CD4-positive, alpha-beta T cell treated with Interleukin-6 at 100 ng/mL for 8 hours (primary cell): ENCODE measurements at places on chromosomes 16 and 17.

GRCh38 chr17:21454441-21454840, 78.3 kb downstream of the KCNJ12 start:
- DNase-seq: no peak

- DNase-seq: no peak
Measured at GRCh38 chr16:79753286-79753685, 152.7 kb upstream of the MAF start.

DNA sequence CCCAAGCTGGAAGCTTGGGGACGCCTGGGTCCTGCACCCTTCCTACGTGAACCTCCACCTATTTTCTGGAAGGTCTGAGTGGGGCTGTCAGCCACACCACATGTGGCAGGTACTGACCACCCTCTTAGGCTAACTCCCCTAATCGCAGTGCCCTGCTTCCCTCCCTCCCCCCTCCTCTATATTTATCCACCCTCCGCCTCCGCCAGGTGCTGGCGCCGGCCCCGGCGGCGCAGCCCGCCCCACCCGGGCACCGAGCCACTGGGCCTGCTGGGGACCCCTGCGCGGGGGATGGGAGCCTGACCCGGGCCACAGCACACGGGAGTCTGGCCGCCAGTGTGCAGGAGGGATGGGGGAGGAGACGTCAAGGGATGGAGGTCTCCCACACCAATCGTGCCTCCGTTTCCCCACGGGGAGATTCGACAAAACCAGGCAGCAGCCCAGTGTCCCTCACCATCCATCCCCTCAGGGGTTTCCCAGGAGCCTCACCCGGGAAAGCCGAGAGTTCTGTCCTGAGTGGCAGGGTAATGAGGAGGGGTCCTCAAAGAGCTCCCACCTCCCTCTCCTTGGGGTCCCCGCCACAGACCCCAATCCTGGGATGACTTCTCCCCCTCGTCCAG, 1.3 kb downstream of the PLEKHH3 start:
- DNase-seq: no peak

- DNase-seq: no peak
Measured at GRCh38 chr16:1763521-1764511, 7.5 kb downstream of the NME3 start.

GRCh38 chr16:82031116-82032084, 3.7 kb upstream of the HSD17B2 start:
- DNase-seq: no peak

DNA sequence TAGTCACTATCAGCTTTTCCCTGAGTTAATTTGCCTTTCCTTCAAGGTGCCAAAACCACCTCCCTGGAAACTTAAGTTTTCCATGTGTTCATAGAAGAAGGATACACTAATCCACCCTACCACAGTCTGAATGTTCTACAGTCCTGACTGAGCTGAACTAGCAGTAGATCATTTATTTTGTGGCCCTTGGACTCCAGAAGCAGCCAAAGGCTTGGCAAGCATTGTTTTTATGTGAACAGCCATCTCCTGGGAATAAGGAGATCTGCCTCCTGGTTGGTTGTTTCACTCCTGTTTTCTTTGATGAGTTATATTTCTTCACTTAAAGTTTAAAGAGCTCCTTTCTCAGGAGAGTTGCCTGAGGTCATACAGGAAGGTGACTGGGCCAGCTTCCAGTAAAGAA, 634.6 kb upstream of the SOX9 start:
- DNase-seq: no peak

GRCh38 chr16:78431004-78431670, 331.7 kb downstream of the WWOX start:
- DNase-seq: no peak

- no peak for DNase-seq
Measured at GRCh38 chr17:61009663-61010062, 332.0 kb downstream of the BCAS3 start.

DNA sequence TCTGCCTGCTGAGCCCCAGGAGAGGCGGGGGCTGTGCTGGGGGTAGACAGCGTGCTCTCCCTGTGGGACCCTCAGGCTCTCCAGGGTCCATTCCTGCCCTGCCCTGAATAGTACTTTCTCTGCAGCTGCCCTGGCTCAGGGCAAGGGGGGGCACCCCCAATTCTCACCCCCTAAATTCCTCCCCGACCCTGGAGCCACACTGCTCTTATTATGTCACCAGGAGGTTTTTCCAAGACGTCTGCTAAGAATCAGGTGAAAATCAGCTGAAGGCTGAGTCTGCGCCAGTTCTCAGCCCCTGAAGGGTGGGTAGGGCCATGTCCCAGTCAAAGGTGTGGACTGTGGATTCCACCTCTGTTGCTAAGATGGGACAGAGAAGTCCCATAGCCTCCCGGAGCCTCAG, 49.9 kb upstream of the MAP3K14 start:
- no peak for DNase-seq

DNA sequence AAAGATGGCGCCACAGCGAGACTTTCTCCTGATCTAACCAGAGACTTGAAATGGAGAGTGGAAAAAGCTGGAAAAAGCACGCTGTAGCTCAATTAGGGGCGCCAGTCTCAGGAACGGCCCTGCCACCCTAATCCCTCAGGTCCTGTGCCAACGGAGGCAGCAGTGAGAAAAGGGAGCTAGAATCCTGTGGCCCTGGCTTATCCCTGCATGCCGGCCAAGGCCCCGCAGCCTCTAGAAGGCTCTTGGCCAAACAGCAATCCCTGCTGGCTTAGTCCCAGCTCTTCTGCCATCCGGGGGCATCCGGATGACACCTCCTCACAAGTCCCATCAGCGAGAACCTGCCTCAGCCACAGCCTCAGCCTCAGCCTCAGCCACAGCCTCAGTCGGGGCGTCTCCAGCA, 69.8 kb downstream of the MRM3 start:
- DNase-seq: no peak

DNA sequence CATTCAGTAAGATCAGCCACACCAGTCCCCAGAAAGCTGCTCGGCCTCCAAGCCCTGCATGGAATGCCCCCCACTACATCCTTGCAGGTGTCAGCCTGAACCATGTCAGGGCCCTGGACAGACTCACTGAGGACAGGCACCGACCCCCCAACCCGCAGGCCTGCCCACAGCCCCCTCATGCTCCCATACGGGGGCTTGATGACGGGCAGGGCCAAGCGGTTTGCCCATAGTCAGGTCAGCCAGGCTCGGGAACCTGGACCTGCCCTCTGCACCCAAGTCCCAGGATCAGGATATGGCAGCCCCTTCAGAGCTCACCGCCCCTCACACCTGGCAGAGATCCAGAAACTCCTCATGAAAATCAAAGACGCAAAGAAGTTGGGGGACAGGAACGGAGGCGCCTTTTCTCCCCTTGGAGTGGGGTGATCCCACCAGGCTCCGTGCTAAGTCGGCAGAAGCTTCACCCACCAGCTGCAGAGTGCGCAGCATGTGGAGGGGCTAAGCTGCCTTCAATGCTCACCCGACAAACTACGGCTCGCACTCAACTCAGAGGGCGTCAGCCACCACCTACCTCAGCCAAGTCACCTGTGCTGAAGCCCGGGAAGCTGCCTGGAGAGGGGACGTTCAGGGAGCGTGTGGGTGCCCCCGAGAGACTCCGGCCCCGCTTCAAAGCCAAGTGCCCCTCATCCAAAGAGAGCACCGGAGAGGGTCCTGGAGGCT, 26.5 kb downstream of the GNPTG start:
- DNase-seq: no peak
